Amniotic stem cell (primary cell): ENCODE measurements at places on chromosomes 4 and X.

- no peak for DNase-seq
Observed at GRCh38 chrX:46140272-46140671, 404.9 kb downstream of the ZNF674 start.

- DNase-seq: no peak
Observed at GRCh38 chrX:135489542-135489941, 30.9 kb upstream of the INTS6L start.

DNA sequence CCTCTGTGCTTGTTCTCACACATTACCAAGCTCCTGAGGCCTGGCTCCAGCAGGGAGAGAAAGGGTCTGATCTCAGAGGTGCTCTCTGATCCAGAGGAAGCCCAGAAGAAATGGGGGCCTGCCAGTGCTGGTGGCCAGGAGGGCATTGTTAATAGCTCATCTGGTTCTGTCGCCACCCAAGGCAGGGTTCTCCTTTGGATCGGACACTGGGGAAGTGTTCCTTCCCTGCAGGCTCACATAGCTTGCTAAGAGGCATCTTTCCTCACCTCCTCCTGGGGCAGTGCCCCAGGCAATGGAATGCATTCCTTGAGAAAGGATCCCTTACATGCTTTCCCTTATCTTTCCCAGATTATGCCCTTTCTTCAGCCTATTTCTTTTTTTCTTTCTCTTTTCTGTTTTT is 53.8 kb downstream of the RBM47 start:
- no peak for DNase-seq

DNA sequence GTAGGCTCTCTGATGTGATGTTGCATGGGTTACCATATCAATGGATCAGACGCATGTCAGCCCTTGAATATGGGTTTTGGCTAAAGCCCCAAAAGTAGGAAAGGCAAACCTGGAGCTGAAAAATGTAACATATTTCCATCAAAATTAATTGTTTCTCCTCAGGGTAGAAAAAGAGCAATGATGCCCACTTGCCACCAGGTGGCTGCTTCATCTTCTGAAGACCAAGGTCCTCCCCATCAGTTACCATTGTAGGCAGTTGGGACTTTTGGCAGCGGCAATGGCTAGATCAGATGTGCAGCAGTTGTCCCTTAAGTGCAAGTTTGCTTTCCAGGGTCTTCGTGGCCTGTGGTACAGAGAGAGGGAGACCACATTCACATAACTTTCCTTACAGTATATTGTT is 118.2 kb downstream of the NAF1 start:
- no peak for DNase-seq

GRCh38 chr4:26958925-26959653 is 98.4 kb downstream of the STIM2 start:
- DNase-seq: no peak

DNA sequence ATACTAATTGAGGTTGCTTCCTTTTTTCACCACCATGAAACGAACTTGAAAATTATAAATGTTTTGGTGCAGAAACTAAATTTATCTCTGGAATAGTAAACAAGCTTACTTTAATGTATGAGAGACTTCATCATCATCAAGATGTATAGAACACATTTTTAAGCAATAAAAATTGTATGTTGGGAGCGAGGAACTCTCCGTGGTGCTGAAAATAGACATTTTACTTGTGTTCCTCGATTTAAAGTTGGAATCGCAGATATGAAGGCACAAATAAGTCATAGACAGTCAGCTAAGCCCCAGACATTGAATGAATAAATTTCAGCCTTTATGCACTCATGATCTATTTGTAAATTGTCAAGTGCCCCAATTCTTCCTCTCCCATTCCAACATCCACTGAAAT is 310.7 kb downstream of the STK32B start:
- no peak for DNase-seq

DNA sequence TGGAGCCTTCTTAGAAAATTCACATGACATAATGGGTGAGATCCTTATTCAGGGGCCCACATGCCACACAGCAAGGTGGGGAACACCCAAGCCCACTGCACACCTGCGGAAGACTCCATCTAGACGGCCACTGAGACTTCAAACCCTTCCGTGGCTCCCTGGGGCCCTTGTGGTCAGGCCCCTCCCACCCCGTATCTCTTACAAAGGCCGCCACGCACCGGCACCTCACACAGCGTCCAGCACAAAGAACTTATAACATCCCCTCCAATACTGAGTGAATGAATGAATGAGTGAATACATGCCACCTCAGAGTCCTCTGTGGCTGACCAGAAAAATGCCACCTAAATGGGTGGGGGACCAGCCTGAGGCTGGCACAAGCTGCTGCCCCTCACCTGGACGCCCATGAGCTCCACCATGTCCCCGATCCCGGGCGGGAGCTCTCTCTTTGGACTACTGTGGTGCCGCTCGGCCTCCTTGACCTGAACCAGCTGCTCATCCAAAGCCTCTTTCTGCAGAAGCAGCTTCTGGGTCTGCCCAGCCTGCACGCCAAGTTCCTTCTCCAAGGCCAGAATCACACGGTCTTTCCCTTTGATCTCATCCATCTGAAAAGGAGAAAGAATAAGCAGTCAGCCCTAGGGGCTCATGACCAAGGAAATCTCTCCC is 66.9 kb upstream of the C4orf50 start:
- no peak for DNase-seq
